ENCODE measurements at places on chromosomes 6 and 20.

DNA sequence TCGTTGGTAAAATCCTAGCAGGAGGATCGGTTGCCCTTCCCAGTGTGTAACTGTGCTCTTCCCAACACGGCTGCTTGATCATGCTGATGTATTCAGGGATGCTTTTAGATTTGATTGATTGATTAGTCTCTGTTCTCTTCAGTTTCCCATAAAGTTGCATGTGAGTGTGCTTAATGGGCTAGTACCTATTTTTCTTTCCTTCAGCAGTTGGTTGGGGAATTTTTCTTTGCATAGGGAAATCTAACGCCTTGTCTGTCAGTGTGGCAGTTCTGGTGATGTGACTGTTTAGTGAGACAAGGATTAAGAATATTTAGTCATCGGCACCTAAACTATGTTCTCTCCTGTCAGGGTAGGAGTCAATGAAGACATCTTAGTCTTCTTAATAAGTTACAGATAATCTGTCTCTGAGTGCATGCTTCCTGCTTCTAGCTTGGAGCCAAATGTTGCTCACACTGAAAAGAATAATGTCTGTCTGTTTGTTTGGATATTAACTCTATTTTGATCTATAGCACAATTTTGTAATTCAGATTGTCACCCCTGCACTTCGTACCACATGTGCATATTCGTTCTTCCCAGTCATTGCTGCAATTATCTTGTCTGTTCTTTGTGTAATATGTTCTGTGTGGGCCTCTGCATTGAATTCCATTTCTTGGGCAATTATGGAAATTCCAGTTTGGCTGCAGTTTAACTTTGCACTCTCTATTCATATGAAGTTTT lies 169.9 kb downstream of the EDN1 start:
- DNase-seq, result peak; percentile 29

DNA sequence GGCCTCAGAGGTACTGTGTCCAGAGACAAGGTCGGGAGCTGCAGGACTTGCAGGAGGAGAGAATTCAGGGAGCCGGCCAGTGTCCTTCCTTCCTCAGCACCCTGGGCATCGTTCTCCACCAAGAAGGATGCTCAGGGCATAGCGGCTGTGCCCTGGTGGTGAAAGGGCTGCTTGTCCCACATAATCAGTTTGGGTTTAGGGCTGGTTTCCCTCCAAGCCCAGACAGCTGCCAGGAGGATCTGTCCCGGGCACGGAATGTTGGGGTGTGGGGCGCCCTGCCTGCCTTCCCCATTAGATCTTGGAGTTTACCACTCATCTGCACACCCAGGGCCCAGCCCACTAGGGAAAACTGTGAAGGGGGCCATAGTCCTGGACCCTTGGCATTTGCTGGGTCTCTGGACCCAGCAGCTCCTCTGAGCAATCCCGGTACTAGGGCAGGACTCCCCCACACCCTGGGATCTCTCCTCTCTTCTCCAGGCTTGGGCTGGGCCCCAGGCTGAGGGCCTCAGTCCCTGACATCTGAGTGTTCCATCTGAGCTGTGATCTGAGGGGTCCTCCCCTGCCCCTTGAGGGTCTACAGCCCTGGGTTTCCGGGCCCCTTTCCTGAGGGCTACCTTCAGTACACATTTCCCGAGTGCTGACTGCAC lies 18.6 kb upstream of the SPDEF start:
- no peak for DNase-seq

DNA sequence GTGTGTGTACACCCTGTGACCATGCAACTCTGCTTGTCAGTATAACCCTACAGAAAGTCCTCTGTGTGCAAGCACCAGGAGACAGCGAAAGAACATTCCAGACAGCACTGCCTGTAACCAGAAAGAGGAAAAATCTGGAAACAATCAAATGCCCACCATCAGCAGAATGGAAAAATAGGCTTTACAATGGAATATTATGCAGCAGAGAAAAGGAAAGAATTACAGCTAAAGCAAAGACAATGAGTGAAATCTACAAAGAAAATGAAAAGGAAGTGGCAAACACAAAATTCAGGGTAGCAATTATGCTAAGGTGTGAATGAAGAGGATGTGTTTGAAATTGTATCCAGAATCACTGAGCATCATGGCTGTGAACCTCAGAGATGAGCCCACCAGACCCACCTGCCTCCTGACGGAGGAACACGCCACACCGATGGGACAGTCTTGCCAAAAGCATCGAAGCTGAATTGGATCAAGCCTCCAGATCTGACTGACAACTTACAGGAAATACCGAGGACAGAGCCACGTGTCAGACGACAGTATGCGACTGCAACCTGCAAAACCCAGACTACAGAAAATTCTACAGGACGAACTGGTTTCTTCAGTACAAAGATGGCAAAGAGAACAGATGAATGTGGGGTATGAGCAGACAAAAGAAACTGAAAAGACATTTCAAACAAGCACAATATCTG lies 133.2 kb downstream of the NFATC2 start:
- DNase-seq, result no peak

DNA sequence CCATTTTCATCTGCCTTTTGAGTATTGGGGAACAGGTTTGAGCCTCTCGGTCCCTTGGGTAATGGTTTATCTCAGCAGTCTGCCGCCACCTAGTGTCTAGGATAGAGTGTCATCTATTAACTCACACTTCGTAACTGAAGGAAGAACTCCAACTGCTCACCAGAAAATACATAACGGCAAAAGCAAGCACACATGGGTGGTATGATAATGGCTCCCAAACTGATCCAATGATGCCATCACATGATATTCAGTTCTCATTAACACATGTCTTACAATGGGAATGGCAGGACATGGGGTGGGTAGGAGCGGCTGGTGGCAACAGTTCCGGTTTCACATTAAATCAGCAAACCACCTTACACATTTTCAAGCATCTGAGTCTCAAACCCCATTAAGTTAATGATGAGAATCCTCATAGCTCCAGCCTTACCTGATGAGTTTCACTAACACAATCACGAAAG lies 110.7 kb upstream of the PHACTR1 start:
- peak; percentile 87 for DNase-seq

GRCh38 chr20:32988008-32988407 lies 16.2 kb downstream of the SUN5 start:
- DNase-seq, result peak; percentile 78
